Sigmoid colon (tissue), 7 donors: ENCODE measurements at places on chromosomes 6 and 20. TPM values are rescaled to one million over a fixed set of nuclear protein-coding genes. Genes with fewer than 3 reads are reported as not detected.

The NOX3 gene
- polyA plus RNA-seq, result not detected

The TSPO2 gene
- not detected for polyA plus RNA-seq

The GGTLC1 gene
- polyA plus RNA-seq, result not detected

The SIRPB2 gene
- polyA plus RNA-seq, result 1.2 TPM

The ADGRF4 gene
- 1.5 TPM for polyA plus RNA-seq

The PPP1R14C gene
- polyA plus RNA-seq, result 21.3 TPM

The BTNL2 gene
- not detected for polyA plus RNA-seq

- no peak for DNase-seq
- no peak overlapping the region for H3K4me3 ChIP-seq
- no peaks in the 10 kb centered on the region for H3K4me1 ChIP-seq
Observed at GRCh38 chr20:57272883-57273535, 6.6 kb upstream of the BMP7 start.

GRCh38 chr20:40954521-40955165, 74.0 kb upstream of the TOP1 start:
- H3K4me1 ChIP-seq, result no peaks in the 10 kb centered on the region
- H3K27ac ChIP-seq, result no peak overlapping the region
- H3K27me3 ChIP-seq, result peaks cover 5% of the 10 kb centered on the region
- H3K4me3 ChIP-seq, result no peak overlapping the region
- peak; percentile 15 for DNase-seq

GRCh38 chr6:35371494-35372262, 29.3 kb downstream of the PPARD start:
- no peaks in the 10 kb centered on the region for H3K27me3 ChIP-seq
- no peaks in the 10 kb centered on the region for H3K36me3 ChIP-seq
- no peak for DNase-seq
- H3K27ac ChIP-seq, result no peak overlapping the region
- no peaks in the 10 kb centered on the region for H3K4me1 ChIP-seq

- H3K4me1 ChIP-seq, result no peaks in the 10 kb centered on the region
- H3K27ac ChIP-seq, result no peak overlapping the region
- no peak for DNase-seq
- no peaks in the 10 kb centered on the region for H3K36me3 ChIP-seq
Observed at GRCh38 chr6:88574031-88574430, 389.4 kb downstream of the RNGTT start.

DNA sequence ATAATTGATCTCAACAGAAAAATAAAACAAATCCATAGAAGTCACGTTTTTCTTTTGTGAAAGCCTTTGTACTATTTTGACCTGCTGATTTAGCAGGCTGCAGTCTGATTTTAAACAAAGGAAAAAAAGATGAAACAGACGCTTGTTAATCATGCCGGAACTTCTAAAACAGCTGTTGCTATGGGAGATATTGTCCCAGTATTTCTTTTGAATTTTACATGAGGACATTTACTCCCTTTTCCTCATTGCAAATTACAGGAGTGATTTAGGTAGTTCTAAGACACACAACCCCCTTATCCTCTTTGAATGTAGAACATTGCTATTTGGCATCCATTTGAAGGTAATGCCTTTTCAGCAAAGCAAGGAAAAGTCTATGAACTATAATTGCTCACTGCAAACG, 416.1 kb downstream of the BCKDHB start:
- no peak overlapping the region for H3K4me3 ChIP-seq
- no peaks in the 10 kb centered on the region for H3K27me3 ChIP-seq
- H3K36me3 ChIP-seq, result no peaks in the 10 kb centered on the region
- no peaks in the 10 kb centered on the region for H3K4me1 ChIP-seq

GRCh38 chr20:36728986-36729385, 16.9 kb downstream of the NDRG3 start:
- H3K4me3 ChIP-seq, result no peak overlapping the region
- no peaks in the 10 kb centered on the region for H3K36me3 ChIP-seq
- no peak overlapping the region for H3K27ac ChIP-seq
- DNase-seq, result no peak
- no peaks in the 10 kb centered on the region for H3K27me3 ChIP-seq

DNA sequence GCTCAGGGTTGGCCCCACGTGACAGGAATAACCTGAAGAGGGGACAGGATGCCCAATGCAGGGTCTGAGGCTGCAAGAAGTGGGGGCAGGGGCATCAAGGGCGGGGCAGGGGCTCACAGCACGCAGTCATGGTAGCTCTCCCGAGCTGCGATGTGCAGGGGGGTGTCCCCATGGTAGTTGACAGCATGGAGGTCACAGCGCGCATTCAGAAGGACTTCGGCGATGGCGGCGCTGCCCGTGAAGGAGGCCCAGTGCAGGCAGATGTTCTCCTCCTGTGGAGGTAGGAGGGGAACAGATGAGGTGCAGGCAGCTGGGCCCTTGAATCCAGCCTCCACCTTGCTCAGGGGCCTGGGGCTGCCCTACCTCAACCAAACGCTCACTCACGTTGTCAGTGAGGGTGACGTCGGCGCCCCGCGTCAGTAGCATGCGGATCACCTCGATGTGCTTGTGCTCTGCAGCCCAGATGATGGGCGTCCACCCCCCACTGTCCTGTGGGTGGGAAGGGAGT, 5.8 kb upstream of the SLC44A4 start:
- no peaks in the 10 kb centered on the region for H3K4me1 ChIP-seq
- H3K36me3 ChIP-seq, result peaks cover 100% of the 10 kb centered on the region
- no peaks in the 10 kb centered on the region for H3K27me3 ChIP-seq
- H3K27ac ChIP-seq, result no peak overlapping the region
- H3K4me3 ChIP-seq, result no peak overlapping the region

GRCh38 chr6:27293436-27294098, 18.5 kb downstream of the POM121L2 start:
- DNase-seq, result no peak
- no peaks in the 10 kb centered on the region for H3K4me1 ChIP-seq
- no peaks in the 10 kb centered on the region for H3K36me3 ChIP-seq
- no peak overlapping the region for H3K27ac ChIP-seq
- H3K4me3 ChIP-seq, result no peak overlapping the region

DNA sequence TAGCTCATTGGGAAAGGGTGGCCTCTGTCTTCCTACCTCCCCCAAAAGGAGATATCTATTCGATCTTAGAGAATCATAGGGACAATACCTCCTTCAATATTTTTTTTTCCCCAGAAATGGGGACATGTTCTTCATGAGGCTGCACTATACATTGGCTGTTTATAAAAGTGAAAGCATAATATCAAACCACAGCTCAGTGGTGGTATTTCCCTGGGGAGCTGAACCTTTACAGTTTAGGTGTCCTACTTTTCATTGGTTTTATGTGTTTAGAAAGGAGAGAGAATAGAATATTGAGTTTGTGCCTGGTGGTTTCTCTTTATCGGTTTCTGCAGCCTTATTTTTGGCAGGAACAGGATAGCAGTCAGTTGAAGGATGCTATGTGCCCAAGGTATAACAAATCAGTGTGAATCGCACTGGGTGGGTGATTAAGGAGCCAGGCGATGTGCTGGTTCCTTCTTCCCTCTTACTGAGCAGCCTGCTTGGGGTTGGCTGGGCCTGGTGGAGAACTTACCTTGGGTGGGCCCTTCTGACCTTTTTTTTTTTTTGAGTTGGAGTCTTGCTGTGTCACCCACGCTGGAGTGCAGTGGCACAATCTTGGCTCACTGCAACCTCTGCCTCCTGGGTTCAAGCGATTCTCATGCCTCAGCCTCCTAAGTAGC, 25.2 kb downstream of the UST start:
- no peaks in the 10 kb centered on the region for H3K27me3 ChIP-seq
- H3K4me1 ChIP-seq, result peaks cover 32% of the 10 kb centered on the region
- H3K27ac ChIP-seq, result no peak overlapping the region
- no peak overlapping the region for H3K4me3 ChIP-seq
- no peak for DNase-seq
- H3K36me3 ChIP-seq, result no peaks in the 10 kb centered on the region

- peaks cover 13% of the 10 kb centered on the region for H3K27me3 ChIP-seq
- no peak overlapping the region for H3K27ac ChIP-seq
Observed at GRCh38 chr20:59253779-59254319, 46.6 kb upstream of the EDN3 start.

DNA sequence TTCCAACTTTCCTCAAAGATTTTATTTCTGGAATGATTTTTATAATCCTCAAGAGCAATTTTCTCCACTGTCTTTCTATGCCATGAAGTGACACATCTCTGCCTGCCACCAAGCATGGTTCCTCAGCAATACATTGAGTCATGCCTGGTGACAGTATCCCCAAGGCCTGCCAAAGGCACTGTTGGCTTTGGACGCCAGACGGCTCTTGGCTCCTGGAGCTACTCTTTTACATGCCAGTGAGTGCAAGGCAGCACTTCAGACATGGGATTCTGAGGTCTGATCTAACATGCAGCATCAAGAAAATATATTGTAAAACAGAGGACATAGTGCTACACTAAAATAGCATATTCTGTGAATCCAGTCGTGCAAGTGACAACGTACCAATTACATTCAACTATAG, 20.1 kb upstream of the PLEKHG1 start:
- no peak for DNase-seq
- H3K4me1 ChIP-seq, result no peaks in the 10 kb centered on the region
- H3K27ac ChIP-seq, result no peak overlapping the region
- no peaks in the 10 kb centered on the region for H3K36me3 ChIP-seq
- no peak overlapping the region for H3K4me3 ChIP-seq

DNA sequence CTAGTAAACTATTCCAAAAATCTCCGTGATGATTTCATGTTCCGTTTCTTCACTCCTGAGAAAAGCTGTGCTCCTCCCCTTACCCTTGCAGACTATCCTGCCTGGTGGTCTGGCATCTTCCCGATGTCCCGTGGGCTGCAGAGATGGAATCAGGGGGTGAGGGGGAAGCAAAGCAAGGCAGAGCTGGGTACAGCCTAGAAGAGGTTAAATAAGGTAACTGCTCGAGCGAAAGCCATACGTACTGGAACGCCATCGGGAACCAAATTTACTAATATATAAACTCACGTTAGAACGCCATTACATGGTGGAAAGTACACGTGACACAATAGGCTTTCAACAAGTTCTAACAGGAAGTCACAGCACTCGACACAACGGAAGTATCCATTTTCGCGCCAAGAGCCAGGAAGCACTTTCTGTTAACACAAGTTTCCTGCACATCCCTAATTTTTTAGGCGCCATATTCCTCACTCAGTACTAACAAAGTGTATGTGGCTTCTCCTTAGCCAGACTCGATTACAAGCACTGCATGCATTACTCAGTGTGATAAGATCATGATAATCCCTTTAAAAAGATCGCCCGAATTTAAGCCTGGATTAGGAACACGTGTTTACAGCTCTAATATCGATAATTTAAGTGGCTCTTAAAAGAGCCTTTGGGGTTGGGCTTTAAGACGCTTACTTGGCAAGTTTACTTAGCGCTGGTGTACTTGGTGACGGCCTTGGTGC, 101.6 kb upstream of the PRSS16 start:
- H3K36me3 ChIP-seq, result no peaks in the 10 kb centered on the region
- peak; percentile 94 for DNase-seq
- H3K27ac ChIP-seq, result peak overlapping the region; percentile 94
- peaks cover 16% of the 10 kb centered on the region for H3K4me1 ChIP-seq
- peak overlapping the region; percentile 56 for H3K4me3 ChIP-seq
- H3K27me3 ChIP-seq, result no peaks in the 10 kb centered on the region

- no peaks in the 10 kb centered on the region for H3K27me3 ChIP-seq
- DNase-seq, result no peak
- H3K27ac ChIP-seq, result no peak overlapping the region
- no peaks in the 10 kb centered on the region for H3K36me3 ChIP-seq
- no peak overlapping the region for H3K4me3 ChIP-seq
Observed at GRCh38 chr6:53999088-53999755, 112.0 kb upstream of the MLIP start.

- H3K27ac ChIP-seq, result no peak overlapping the region
- no peaks in the 10 kb centered on the region for H3K4me1 ChIP-seq
Observed at GRCh38 chr6:96520171-96521115, 1.2 kb upstream of the UFL1 start.

DNA sequence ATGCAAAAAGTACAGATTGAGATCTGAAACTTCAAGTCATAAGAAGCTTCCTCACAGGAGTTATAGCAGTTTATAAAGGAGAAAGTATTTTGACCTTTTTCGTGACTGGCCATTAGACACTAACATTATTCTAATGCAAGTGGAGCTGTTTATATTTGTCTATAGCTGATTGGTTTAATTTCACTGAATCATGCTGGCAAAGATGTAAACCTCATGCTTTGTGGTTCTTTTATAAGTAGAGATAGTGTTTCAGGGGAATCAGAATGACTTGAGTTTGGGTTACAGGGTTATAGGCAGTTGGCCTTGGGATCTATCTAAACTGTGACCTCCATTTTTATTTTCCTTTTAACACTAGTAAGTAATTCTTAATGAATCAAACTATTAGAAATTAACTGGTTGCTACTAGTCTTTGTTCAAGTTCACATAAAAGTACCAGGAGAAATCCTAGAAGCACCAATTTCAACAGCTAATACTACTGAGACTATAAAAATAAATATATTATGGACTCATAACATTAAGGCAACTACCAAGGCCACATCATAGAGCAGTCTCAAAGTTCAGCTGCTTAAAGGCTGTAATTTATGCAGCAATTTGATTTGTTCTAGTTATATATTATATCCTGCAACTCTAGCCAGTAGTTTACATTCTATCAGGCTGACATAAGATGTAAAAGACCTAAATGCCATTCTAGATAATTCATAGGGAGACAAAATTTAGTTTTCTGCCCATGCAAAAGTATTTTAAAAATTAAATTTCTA, 94.0 kb downstream of the RNGTT start:
- H3K27me3 ChIP-seq, result no peaks in the 10 kb centered on the region
- DNase-seq, result no peak
- H3K4me3 ChIP-seq, result no peak overlapping the region
- H3K27ac ChIP-seq, result no peak overlapping the region
- no peaks in the 10 kb centered on the region for H3K4me1 ChIP-seq

- no peak overlapping the region for H3K27ac ChIP-seq
- H3K27me3 ChIP-seq, result no peaks in the 10 kb centered on the region
- no peak overlapping the region for H3K4me3 ChIP-seq
Observed at GRCh38 chr6:128259029-128259724, 261.2 kb downstream of the PTPRK start.

DNA sequence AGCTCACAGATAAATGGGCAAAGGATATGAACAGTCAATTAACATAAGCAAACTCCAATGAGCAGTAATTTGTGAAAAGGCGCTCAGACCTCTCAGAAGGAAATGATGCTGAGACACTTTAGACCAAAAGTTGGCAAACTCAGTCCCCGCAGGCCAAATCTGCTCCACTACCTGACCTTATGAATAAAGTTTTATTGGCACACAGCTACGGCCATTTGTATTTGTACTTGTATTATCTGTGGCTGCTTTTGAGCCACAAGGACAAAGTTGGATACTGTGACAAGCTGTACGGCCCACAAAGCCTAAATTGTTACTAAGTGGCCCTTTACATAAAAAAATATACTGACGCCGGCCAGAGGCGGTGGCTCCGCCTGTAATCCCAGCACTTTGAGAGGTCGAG, 167.0 kb downstream of the PREX1 start:
- H3K4me3 ChIP-seq, result no peak overlapping the region
- H3K4me1 ChIP-seq, result no peaks in the 10 kb centered on the region
- no peak overlapping the region for H3K27ac ChIP-seq
- H3K27me3 ChIP-seq, result no peaks in the 10 kb centered on the region
- peaks cover 5% of the 10 kb centered on the region for H3K36me3 ChIP-seq

- no peak overlapping the region for H3K4me3 ChIP-seq
- no peaks in the 10 kb centered on the region for H3K27me3 ChIP-seq
- H3K36me3 ChIP-seq, result no peaks in the 10 kb centered on the region
- DNase-seq, result no peak
- peaks cover 10% of the 10 kb centered on the region for H3K4me1 ChIP-seq
Observed at GRCh38 chr6:128425856-128426255, 94.5 kb downstream of the PTPRK start.

- no peaks in the 10 kb centered on the region for H3K36me3 ChIP-seq
- no peaks in the 10 kb centered on the region for H3K27me3 ChIP-seq
- no peak overlapping the region for H3K27ac ChIP-seq
- no peaks in the 10 kb centered on the region for H3K4me1 ChIP-seq
Observed at GRCh38 chr6:163923658-163924411, 509.3 kb downstream of the QKI start.

- H3K4me1 ChIP-seq, result no peaks in the 10 kb centered on the region
- no peaks in the 10 kb centered on the region for H3K27me3 ChIP-seq
- H3K27ac ChIP-seq, result peak overlapping the region; percentile 32
- H3K4me3 ChIP-seq, result peak overlapping the region; percentile 47
Observed at GRCh38 chr20:25538838-25539665, 46.3 kb downstream of the NINL start.
